Lung (tissue), 17 donors: ENCODE measurements at places on chromosomes 7 and 10. TPM values are rescaled to one million over a fixed set of nuclear protein-coding genes. Genes with fewer than 3 reads are reported as not detected.

- DNase-seq, result peak; percentile 35
- H3K4me1 ChIP-seq, result no peaks in the 10 kb centered on the region
- H3K27ac ChIP-seq, result peak overlapping the region; percentile 93
- no peaks in the 10 kb centered on the region for H3K36me3 ChIP-seq
- no peaks in the 10 kb centered on the region for H3K27me3 ChIP-seq
These were observed 73.1 kb upstream of the UCN3 start for GRCh38 chr10:5291501-5292195.

- no peaks in the 10 kb centered on the region for H3K27me3 ChIP-seq
- H3K27ac ChIP-seq, result no peak overlapping the region
- no peak overlapping the region for H3K4me3 ChIP-seq
- no peak for DNase-seq
These were observed 82.6 kb upstream of the AOAH start for GRCh38 chr7:36806891-36807290.

- no peak overlapping the region for H3K4me3 ChIP-seq
- H3K27me3 ChIP-seq, result no peaks in the 10 kb centered on the region
- no peak for DNase-seq
- H3K4me1 ChIP-seq, result no peaks in the 10 kb centered on the region
These were observed 17.2 kb upstream of the MXI1 start for GRCh38 chr10:110190170-110190569.

DNA sequence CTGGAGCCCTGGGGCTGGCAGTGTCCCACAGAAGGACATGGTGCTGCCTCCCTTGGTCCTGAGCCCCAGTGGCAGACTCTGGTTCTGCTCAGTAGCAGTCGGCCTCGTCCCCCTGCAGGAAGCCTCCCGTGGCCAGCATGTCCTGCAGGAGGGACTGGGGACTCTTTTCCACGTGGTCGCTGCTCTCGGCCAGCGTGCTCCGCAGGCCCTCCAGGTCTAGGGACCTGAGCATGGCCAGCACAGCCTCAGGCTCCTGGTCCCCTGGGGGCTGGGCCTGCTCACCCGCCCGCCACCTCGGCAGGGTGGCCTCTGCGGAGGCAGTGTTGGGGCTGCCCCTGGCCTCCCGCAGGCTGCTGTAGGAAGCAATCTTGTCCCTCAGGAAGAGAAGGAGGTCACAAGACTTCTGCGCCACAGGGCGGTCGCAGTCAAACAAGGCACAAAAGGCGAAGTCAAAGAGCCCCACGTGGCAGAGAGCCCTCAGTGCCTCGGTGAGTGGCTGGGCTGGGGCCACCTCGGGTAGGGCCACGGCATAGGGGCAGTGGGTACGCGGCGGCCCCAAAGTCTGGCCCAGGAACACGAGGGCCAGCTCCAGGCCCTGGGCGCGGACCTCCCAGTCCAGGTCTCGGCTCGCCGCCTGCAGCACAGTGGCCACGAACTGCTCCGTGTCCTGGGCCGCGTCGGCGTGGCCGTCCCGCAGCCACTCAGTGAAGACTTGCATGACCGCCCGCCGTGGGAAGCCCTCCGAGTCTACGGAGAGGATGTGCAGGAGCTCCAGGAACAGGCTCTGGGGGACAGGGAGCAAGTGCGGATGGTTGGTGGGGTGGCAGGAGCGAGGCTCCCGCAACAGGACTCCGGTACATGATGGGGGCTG lies 17.1 kb downstream of the BRAT1 start:
- no peaks in the 10 kb centered on the region for H3K4me1 ChIP-seq
- H3K27me3 ChIP-seq, result no peaks in the 10 kb centered on the region
- H3K4me3 ChIP-seq, result no peak overlapping the region
- peaks cover 50% of the 10 kb centered on the region for H3K36me3 ChIP-seq

DNA sequence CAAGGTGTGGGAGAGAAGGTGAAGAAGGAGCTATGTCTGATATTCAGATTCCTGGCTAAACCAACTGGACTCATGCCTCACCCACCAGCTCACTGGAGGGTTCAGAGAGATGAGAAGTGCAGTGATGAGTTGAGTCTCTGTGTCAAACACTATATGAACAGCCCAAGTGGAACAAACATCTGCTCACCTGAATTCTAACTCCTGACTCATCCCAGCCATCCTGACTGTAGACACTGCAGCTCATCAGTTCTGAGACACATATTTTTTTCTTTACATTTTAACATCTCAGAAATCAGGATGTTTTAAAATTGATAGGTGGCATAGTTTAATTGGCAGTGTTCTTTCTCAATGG lies 27.3 kb downstream of the GSDME start:
- no peak overlapping the region for H3K4me3 ChIP-seq
- no peak for DNase-seq
- no peaks in the 10 kb centered on the region for H3K27me3 ChIP-seq
- H3K27ac ChIP-seq, result no peak overlapping the region
- peaks cover 7% of the 10 kb centered on the region for H3K4me1 ChIP-seq
- no peaks in the 10 kb centered on the region for H3K36me3 ChIP-seq

- H3K4me3 ChIP-seq, result no peak overlapping the region
- DNase-seq, result no peak
- no peaks in the 10 kb centered on the region for H3K27me3 ChIP-seq
- no peaks in the 10 kb centered on the region for H3K36me3 ChIP-seq
- H3K27ac ChIP-seq, result no peak overlapping the region
- no peaks in the 10 kb centered on the region for H3K4me1 ChIP-seq
These were observed 440.2 kb upstream of the MKI67 start for GRCh38 chr10:128566361-128566968.

GRCh38 chr10:123958241-123958640 lies 66.6 kb upstream of the CPXM2 start:
- H3K36me3 ChIP-seq, result no peaks in the 10 kb centered on the region
- DNase-seq, result no peak
- H3K27ac ChIP-seq, result no peak overlapping the region
- H3K4me1 ChIP-seq, result no peaks in the 10 kb centered on the region
- no peak overlapping the region for H3K4me3 ChIP-seq

GRCh38 chr10:68075550-68076004 lies 494 bp upstream of the HERC4 start:
- no peaks in the 10 kb centered on the region for H3K27me3 ChIP-seq
- no peak for DNase-seq
- H3K27ac ChIP-seq, result no peak overlapping the region
- no peak overlapping the region for H3K4me3 ChIP-seq
- H3K36me3 ChIP-seq, result no peaks in the 10 kb centered on the region

Gene SORBS1
- total RNA-seq, result 68.9 TPM

GRCh38 chr10:15196021-15196834 lies 27.7 kb upstream of the NMT2 start:
- H3K4me3 ChIP-seq, result no peak overlapping the region
- H3K36me3 ChIP-seq, result no peaks in the 10 kb centered on the region
- DNase-seq, result no peak
- H3K27me3 ChIP-seq, result no peaks in the 10 kb centered on the region

Gene FAM25C
- not detected for total RNA-seq

DNA sequence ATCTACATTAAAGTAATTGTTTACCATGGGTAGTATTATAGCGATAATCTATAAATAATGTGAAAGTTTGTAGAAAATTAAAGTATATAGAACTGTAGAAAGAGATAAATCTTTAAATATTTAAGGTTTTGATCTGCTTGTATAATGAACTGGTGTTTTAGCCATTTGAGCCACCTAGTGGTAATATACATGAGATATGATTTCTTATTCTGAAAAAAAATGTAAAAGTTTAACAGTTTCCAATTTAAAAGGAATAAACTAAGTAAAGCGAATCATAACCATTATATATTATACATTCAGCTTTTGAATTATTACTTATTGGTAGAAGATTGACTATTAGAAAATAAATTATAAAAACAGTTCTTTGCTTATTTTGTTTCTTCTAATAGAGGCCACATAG lies 91.2 kb downstream of the OTUD1 start:
- H3K27me3 ChIP-seq, result no peaks in the 10 kb centered on the region
- H3K4me3 ChIP-seq, result no peak overlapping the region
- no peaks in the 10 kb centered on the region for H3K4me1 ChIP-seq
- DNase-seq, result no peak

DNA sequence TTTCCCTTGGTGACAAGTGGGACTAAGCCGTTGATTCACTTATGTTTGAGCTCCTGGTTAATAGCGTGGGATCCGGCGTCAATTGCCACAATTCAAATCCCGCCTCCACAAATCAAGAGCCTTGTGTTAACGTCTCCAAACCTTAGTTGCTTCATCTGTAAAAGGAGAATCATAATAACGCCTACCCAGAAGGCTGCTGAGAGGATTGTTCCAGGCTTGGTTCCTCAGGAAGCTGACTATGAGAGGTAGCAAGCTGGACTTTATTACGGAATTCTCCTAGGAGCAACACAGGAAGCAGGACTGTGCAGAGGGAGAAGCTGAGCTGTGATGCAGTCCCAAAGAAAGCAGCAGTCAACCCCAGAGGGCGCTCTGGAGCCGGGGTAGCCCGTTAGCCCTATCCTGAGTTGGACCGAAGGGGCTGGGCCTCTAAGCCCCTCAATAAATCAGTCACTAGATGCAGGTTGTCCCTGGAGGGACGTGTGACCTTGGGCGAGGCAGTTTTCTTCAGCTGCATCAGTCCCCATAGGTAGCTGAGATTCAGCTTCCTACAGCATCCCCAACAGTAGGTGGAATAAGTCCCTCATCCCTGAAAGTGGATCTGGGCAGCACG lies 6.9 kb upstream of the BAG3 start:
- no peak overlapping the region for H3K4me3 ChIP-seq
- H3K27me3 ChIP-seq, result no peaks in the 10 kb centered on the region
- H3K36me3 ChIP-seq, result no peaks in the 10 kb centered on the region
- DNase-seq, result no peak
- H3K4me1 ChIP-seq, result peaks cover 2% of the 10 kb centered on the region

Gene CCDC146
- 29.6 TPM for total RNA-seq

- H3K27ac ChIP-seq, result no peak overlapping the region
- no peaks in the 10 kb centered on the region for H3K4me1 ChIP-seq
- DNase-seq, result no peak
- no peaks in the 10 kb centered on the region for H3K36me3 ChIP-seq
These were observed 45.5 kb downstream of the GSAP start for GRCh38 chr7:77370606-77371005.

DNA sequence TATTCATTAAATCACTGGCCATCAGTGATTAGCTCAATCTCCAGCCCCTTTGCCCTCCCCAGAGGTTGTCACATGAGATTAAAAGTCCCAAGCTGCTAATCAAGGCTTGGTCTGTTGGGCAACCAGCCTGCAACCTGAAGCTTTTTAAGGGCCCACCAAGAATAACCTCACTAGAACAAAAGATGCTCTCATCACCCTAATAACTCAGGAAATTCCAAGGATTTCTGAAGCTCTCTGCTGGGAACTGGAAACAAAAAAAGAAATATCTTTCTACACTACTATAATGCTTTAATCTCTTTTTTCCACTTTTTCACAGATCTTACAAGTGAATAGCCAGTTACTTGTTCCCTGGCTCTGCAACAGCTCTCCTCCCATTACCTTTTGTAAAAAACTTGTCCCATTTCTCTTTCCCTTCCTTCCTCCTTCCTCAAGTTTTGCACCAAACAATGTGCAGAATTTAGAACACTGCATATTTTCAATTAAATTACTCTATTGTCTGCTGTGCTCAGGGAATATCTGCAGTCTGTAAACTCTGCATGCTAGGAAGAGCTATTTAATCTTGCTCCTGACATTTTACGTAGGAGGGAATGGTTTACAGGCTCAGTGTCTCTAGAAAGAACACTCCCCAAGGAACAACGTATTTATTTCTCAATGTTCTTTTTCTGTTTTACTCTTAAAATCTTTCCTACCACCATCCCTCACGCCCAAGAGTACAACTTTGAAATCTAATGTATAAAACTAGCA lies 169.1 kb downstream of the IMMP2L start:
- no peak overlapping the region for H3K4me3 ChIP-seq
- no peak overlapping the region for H3K27ac ChIP-seq
- no peak for DNase-seq
- H3K36me3 ChIP-seq, result peaks cover 2% of the 10 kb centered on the region
- no peaks in the 10 kb centered on the region for H3K27me3 ChIP-seq
- H3K4me1 ChIP-seq, result peaks cover 4% of the 10 kb centered on the region

Gene HACD1
- total RNA-seq, result 31.9 TPM

Gene ITPRID1
- 0.51 TPM for total RNA-seq

- no peak overlapping the region for H3K27ac ChIP-seq
- H3K36me3 ChIP-seq, result no peaks in the 10 kb centered on the region
- DNase-seq, result no peak
- peaks cover 4% of the 10 kb centered on the region for H3K27me3 ChIP-seq
These were observed 29.8 kb upstream of the PPP2R2D start for GRCh38 chr10:131870831-131871672.
